ENCODE measurements at places on chromosomes 4 and X. TPM values are rescaled to one million over a fixed set of nuclear protein-coding genes. Genes with fewer than 3 reads are reported as not detected.

Gene PABPC1L2A
- not detected for polyA plus RNA-seq

Gene NXF2B
- polyA plus RNA-seq, result not detected

Gene CSAG3
- polyA plus RNA-seq, result not detected

Gene PRSS12
- 0.55 TPM for polyA plus RNA-seq

Gene AFF2
- polyA plus RNA-seq, result 6.3 TPM

Gene CENPVL1
- polyA plus RNA-seq, result 0.92 TPM

Gene HSFX2
- not detected for polyA plus RNA-seq

Gene SORBS2
- 0.74 TPM for polyA plus RNA-seq

Gene CT45A6
- not detected for polyA plus RNA-seq

Gene SPANXB1
- polyA plus RNA-seq, result not detected

Gene DNAAF6
- not detected for polyA plus RNA-seq

Gene XAGE1B
- polyA plus RNA-seq, result not detected

Gene CSN1S1
- not detected for polyA plus RNA-seq

Gene HPSE
- 12.2 TPM for polyA plus RNA-seq

Gene REELD1
- polyA plus RNA-seq, result not detected

Gene RASL11B
- polyA plus RNA-seq, result 12.6 TPM

Gene HMX1
- not detected for polyA plus RNA-seq

Gene BST1
- polyA plus RNA-seq, result not detected

Gene KLHL4
- 48.5 TPM for polyA plus RNA-seq
